Omental fat pad (tissue), 4 donors: ENCODE measurements at places on chromosomes 2 and 18. TPM values are rescaled to one million over a fixed set of nuclear protein-coding genes. Genes with fewer than 3 reads are reported as not detected.

- no peak for DNase-seq
These were observed 1.4 kb downstream of the GPATCH11 start for GRCh38 chr2:37085731-37086147.

Gene IMPA2
- total RNA-seq = 18.7 TPM

- DNase-seq = no peak
These were observed 41.1 kb upstream of the RALBP1 start for GRCh38 chr18:9434122-9434701.

DNA sequence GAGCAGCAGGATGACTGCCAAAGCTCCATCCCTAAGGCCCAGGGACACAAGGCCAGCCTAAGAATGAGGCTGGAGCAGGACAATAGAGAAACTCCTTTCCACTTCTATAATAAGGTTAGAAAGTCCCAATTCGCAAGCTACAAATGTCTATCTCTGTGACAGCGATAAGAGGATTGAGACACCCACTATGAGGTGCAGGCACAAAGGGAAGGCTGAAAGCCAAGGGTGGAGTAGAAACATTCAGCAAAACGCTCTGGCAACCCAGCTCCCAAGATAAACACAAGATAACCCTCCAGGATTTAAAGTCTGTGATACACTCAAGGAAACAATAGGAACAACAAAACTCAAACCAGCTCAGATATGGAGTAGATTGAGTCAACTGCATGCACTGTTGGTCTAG lies 418.0 kb upstream of the UBE2E3 start:
- no peak for DNase-seq

Gene UGT1A4
- not detected for total RNA-seq

GRCh38 chr2:127017548-127017947 lies 89.4 kb downstream of the BIN1 start:
- no peak for DNase-seq

DNA sequence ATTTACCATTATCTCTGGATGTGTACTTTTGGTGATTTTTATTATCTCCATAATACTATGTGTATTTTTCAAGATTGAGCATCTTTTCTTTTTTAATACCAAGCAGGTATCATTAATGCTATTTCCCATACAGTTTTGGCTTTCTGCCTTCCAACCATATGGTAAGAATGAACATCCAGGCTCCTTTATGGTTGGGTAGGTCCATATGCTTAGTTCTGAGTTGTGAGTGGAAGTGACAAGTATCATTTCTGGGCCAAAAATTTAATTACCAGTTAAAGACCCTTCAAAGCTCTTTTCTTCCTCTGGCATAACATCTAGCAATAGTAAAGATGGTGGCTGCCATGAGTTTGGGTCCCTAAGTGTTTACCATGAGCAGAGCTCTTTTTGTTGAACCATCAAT lies 4.3 kb upstream of the RBM43 start:
- DNase-seq = no peak

GRCh38 chr2:19949071-19949470 lies 40.8 kb downstream of the WDR35 start:
- DNase-seq = no peak

Gene ALPP
- not detected for total RNA-seq

DNA sequence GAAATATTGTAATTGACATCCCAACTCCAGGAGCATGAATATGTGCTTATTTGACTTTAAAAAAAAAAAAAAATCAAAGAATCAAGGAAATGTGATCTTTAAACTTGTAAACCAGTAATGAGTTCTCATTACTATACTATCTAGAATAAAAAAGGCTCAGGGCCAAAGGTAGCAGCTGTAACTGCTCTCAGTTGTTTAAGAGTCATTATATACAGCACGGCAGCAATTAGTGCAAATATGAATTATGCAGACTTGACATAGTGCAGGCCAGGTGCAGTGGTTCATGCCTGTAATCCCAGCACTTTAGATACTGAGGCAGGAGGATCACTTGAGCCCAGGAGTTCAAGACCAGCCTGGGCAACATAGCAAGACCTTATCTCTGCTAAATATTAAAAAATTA lies 125.7 kb upstream of the TTC39C start:
- DNase-seq = no peak

Gene EN1
- total RNA-seq = 0.28 TPM

Gene SCG2
- 0.47 TPM for total RNA-seq

Gene HJURP
- not detected for total RNA-seq

DNA sequence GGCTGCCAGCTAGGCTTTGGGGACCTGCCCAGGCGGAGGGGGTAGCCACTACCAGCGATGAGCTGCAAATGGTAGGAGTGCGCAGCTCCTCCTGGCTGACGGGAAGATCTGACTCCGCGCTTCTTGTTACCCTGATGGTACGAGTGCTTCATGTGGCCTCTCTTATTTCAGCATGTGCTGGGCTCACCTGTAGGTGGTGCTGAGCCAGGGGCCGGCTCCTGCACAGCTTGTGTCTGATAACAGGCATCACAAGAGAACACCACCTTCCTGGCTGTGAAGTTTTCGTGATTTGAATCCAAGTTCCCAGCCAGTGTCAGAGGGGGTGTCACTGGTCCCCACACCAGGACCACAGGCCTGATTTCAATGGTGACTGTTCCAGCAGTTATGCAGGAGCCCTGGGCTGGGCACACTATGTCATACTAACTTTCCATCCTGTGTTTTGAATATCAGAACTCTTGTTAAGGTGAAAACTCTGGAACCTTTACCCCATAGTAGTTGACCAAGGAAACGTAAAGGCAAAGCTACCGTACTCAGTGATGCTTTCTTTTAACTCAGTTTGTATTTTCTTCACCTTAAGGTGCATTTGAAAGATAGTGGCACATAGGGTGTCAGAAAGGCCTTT lies 28.0 kb downstream of the APCDD1 start:
- DNase-seq = no peak

- DNase-seq = no peak
These were observed 86.3 kb downstream of the KCTD18 start for GRCh38 chr2:200423541-200423940.

GRCh38 chr2:233445152-233445830 lies 91.0 kb downstream of the DGKD start:
- DNase-seq = no peak

DNA sequence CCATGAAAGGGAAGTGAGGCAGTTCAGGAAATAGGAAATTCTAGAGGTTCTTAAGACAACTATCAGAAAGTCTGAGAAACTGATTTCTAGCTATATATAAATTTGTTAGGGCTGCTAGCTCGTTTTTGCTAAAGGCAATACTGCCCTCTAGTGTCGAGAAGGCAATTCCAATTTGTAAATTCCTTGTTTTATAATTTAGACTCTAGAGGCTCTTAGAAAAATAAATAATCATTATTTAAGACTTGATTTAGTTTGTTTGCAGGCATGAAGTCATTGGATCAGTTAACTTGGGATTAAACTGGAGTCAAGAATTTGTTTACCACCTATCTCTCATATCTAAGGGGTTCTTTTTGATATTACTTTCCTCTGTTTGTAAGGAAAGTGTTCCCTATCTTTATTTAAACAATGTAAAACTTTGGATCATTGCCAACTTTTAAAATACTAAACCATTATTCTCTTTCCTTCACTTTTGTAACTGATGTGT lies 66.2 kb downstream of the ACVR2A start:
- no peak for DNase-seq

Gene FBXO48
- 0.65 TPM for total RNA-seq

DNA sequence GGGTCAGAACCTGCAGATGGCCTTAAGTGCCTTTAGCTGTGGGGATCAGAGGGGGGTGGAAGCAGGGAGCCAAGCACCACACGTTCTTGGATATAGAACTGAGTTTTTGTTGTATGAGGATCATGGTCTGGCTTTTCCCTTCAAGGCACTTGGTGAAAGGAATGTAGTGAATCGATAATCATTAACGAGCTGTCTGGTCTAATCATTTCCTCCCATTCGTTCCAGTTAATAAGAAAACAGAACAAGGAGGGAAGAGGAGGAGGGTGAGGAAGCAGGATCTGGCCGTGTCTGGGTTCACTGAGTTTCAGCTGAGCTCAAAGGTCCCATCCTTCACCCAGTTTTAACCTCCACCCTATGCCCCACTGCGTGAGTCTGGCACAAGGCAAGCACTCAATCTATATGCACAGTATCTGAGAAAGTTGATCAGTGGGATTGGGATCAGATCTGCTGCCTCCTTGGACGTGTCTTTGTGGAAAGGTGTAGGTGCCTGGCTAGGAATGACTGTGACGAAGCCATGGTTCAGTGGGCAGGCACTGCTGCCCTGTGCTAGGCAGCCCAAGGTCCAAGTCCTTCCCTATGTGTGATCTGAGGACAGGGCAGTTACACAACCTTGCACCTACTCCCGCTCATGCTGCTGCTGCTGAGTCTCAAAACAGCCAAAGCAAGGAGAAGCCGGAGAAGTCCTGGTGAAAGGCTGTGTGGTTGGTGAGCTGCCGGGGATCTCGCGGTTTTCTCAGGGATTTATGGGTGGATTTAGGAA lies 54.8 kb downstream of the GALNT14 start:
- DNase-seq = no peak

DNA sequence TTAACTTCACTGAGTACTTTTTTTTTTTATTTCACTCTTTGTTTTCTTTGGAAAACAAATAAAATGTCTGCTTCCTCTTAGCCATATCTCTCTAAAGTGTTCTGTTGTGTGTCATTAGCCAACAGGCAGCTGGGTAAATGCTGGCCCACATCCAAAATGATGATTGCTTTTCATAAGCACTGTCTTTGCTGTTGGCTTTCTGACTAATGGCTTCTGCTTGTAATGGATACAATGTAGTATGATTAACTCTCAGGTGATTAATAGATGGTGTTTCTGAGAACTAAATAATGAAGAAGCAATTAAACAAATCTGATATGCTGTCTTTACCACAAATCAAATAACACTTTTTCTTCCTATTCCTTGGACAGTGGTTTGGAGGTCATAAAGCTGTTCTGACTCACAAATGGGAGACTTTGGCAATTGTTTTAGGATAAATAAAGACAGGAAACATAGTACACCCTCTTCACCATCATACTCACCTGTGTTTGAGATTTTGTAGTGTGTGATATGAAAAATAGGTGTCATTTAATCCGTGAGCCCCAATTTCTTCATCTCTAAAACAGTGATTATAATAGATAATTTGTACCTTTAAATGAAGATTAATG lies 888.4 kb downstream of the TSN start:
- no peak for DNase-seq

GRCh38 chr2:150698016-150698661 lies 210.7 kb upstream of the RND3 start:
- no peak for DNase-seq

- no peak for DNase-seq
These were observed 66.2 kb upstream of the KLF7 start for GRCh38 chr2:207231967-207232366.

- DNase-seq = no peak
These were observed 33.7 kb upstream of the NTSR2 start for GRCh38 chr2:11703700-11704099.

GRCh38 chr18:49751427-49752094 lies 61.8 kb downstream of the ACAA2 start:
- no peak for DNase-seq

GRCh38 chr2:112582314-112582746 lies 2.1 kb upstream of the CHCHD5 start:
- no peak for DNase-seq

DNA sequence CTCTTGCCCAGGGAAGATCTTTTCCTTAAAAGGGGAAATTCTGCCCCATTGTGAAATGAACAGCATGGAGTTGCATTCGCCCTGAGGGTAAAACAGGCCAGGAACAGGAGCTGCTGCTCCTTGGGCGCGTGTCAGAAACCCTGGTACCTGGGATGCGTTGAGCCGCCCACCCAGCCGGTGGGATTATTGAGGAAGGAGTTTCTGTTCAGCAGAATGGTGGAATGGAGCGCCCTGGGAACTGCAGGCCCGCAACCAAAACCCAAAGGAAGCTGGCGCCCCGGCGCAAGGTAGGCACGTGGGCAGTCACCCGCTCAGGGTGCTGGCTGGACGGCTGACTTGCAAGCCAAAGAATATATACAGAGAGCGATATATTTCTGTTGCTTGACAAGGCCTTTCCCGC lies 73.5 kb downstream of the MTCL1 start:
- no peak for DNase-seq

Gene CPO
- not detected for total RNA-seq

Gene PLB1
- 14.3 TPM for total RNA-seq

DNA sequence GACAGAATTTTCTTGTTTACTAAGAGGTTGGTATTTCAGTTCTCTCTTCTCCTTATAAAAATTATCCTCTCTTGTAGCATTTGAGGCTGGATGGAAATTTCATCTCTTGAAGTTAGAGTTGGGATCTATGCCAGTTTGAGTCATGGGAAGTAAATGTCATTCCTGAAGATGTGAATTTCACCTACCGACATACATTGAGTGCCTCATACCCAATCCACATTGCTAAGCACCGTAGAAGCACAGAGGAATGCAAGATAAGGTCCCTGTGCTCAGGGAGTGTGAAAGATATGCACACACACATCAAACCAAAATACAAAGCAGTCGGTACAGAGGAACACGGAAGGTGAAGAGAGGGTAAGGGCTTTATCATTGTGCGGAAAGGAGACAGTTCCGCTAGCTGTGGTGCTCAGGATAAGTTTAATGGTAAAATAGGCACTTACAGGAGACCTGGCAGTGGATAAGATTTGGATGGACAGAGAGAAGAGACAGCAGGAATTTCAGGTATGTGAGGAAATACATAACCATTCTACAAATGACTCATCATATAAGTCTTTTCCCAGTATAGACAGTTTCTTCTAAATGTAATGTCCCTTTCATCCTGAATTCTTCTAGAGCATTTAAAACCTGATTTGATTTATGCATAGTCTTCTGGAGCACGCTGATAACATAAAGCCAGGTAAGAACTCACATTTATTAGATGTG lies 205.3 kb upstream of the ST6GAL2 start:
- DNase-seq = no peak

GRCh38 chr2:173898178-173898668 lies 67.0 kb downstream of the SP3 start:
- no peak for DNase-seq
